ENCODE measurements at places on chromosomes 13 and 19.

DNA sequence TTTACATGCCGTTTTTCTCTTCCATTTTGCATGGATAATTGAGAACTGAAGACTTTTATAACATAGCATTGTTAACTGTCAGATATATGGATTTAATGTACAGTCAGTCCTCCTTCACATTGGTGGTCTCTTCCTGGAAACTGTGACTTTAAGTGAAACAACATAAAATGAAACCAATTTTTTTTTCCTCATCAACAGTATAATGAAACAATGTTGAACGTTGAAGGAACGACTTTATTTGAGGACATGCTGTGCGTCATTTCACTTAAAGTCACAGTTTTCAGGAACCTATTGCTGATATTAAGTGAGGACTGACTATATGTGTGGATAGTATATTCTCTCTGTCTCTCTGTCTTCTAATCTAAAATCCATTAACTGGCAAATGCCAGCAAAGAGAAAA, 54.8 kb downstream of the COG3 start:
- DNase-seq = no peak

- DNase-seq = no peak
Measured at GRCh38 chr19:30283556-30283955, 88.6 kb upstream of the ZNF536 start.

- DNase-seq = no peak
Measured at GRCh38 chr13:66076417-66076816, 1153.7 kb downstream of the PCDH9 start.

- DNase-seq = no peak
Measured at GRCh38 chr13:26021956-26022355, 29.9 kb downstream of the SHISA2 start.

- no peak for DNase-seq
Measured at GRCh38 chr13:40316301-40316700, 350.1 kb downstream of the FOXO1 start.

DNA sequence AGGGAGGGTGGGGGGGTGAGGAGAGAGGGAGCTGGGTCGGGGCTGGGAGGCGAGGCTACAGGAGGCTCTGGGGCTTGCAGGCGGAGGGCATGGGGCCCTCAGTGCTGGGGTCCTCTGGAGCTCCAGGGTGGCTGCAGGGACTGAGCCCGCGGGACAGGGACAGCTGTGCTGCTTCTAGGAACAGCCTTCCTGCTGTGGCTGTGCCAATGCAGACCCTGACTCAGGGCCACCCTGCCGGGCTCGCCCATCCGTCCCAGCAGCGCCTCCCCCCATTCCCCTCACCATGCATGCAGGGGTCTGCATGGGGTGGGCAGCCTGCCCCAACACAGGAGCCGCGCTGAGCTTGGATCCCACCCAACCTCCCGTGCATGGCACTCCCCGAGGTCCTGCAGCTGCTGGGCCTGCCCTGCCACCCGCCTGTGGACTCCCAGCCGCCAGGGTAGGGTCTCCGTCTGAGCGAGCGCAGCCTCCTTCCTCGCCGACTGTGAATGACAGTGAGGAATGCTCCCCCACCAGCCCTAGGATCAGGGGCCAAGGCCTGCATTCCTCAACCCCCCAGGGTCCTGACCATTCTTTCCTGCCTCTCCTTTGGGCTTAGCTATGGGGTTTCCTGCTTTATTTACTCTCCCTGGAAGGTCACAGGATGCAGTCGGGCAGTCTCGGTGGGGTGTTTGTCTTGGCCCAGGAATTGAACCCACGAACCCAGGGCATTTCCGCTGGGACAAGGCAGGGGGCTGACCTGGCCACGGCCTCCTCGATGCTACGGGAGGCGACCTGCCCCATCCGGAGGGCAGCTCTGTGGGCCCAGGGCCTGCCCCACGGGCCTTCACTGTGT, 23.4 kb downstream of the CEBPG start:
- DNase-seq = no peak

DNA sequence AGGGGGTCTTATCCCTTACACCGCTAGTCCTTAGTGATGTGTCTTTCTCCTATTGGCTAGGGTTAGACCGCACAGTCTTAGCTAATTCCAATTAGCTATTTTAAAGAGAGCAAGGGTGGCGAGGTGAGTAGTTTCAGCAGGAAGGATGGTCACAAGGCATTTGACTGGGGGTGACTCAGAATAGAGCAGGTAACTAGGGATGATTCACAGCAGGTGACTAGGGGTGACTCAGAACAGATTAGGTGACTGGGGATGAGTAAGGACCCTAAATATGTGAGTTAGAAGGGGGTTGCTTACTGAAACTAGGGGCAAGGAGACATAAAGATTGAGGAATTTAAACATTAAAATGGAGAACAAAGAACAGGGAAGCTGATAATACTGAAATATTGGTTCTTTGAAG, 64.3 kb downstream of the ZNF66 start:
- no peak for DNase-seq

DNA sequence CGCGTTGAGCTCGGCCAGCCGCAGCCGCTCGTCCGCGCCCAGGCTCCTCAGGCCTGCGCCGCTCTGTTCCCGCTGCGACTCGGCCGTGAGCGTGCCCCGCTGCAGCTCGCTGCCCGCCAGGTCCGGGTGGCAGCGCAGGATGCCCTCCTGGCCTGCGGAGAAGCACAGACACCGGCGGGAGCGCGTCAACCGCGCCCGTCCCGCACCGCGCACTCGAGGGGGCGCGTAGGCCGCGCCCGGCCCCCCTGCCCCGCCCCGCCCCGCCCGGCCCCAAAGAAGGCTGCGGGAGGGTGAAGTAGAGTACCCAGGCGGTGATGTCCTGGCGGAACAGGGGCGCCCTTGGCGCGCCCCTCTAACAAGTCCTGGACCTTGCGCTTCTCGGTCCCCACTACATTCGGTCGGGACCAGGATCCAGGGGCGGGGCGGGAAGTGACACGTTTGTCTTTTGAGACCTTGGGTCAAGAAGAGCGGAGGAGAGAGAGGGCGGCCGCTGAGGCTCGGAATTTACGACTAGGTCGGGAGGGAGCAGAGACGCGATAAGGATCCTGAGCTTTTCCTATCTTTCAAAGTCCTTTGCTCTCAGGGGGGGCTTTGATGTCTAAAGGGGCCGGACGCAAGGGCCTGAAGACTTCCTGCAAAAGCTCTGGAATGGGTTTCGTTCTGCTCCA, 9.3 kb upstream of the CDX2 start:
- DNase-seq = no peak

DNA sequence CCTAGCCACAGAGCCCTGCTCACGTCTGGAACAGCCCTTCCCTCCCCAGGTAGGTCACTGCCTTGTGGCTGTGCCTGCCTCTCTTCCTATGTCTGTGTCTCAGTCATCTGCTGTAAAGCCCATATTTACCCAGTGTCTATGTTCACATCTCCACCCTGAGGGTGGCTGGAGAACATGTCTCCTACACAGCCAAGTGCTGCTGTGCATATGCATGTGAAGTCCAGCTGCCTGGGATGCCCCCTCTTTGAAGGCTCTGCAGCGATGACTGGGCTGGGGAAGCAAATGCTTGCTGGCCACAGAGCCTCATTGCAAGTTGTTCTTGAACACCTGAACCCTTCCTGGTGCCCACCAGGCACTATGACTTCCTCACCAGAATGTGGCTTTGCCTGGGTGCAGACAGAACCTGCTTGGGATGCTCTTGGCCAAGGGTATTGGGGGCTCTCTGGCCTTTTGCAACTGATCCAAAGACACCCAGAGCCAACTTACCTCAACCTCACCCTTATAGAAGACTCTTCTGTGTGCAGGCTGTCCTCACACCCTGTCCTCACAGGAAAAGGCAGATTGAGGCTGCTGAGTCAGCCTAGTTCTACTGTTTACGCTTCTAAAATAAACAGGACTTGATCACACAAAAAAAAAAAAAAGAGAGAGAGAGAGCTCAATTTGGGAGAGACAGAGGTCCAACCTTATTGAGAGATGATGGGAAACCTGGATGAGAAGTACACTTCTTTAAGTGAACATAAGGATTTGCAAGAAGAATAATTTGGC, 26.5 kb downstream of the MRPL57 start:
- no peak for DNase-seq

GRCh38 chr13:28411831-28412353, 83.0 kb downstream of the FLT1 start:
- DNase-seq = no peak

- DNase-seq = no peak
Measured at GRCh38 chr13:21910546-21910945, 239.7 kb downstream of the FGF9 start.

GRCh38 chr13:40480915-40481516, 185.4 kb downstream of the FOXO1 start:
- no peak for DNase-seq

DNA sequence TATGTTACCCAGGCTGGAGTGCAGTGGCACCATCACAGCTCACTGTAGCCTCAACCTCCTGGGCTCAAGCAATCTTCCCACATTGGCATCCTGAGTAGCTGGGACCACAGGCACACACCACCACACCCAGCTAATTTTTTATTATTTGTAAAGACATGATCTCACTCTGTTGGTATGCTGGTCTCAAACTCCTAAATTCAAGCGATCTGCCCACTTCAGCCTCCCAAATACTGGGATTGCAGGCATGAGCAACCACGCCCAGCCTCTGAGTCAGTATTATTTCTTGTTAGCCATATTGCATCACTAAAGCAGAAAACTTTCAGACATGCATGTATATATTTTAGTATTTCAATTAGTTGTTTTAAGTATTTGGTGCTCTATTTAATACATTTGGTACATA, 376.4 kb downstream of the GPC6 start:
- DNase-seq = no peak

DNA sequence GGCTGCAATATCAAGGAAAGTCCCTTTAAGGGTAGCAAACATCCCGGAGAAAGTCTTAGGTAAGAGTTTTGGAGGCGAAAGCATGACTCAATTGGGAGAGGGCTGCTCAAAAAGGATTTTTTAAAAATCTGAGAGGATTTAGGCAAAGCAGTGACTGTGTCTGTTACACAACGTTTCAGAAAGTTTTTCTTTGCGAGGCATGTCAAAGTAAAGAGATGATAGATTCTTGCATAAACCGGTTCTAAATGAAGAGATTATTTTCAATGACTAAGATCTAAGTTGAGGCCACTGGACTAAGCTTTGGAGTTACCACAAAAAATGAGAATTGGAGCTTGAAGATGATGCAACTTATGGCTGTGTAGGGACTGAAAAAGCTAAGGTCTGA, 43.7 kb upstream of the ENOX1 start:
- no peak for DNase-seq

DNA sequence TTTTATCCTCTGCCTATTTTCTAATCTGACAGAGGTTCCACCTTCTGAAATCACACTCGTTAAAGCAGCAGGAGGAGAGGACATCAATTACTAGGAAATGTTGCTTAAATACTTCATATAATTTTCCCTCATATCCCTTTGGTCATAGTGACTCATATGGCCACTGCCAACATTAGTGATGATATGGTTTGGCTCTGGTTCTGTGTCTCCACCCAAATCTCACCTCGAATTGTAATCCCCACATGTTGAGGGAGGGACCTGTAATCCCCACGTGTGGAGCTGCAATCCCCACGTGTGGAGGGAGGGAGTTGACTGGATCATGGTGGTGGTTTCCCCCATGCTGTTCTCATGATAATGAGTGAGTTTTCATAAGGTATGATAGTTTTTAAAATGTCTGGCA, 618.4 kb upstream of the SLITRK5 start:
- no peak for DNase-seq

DNA sequence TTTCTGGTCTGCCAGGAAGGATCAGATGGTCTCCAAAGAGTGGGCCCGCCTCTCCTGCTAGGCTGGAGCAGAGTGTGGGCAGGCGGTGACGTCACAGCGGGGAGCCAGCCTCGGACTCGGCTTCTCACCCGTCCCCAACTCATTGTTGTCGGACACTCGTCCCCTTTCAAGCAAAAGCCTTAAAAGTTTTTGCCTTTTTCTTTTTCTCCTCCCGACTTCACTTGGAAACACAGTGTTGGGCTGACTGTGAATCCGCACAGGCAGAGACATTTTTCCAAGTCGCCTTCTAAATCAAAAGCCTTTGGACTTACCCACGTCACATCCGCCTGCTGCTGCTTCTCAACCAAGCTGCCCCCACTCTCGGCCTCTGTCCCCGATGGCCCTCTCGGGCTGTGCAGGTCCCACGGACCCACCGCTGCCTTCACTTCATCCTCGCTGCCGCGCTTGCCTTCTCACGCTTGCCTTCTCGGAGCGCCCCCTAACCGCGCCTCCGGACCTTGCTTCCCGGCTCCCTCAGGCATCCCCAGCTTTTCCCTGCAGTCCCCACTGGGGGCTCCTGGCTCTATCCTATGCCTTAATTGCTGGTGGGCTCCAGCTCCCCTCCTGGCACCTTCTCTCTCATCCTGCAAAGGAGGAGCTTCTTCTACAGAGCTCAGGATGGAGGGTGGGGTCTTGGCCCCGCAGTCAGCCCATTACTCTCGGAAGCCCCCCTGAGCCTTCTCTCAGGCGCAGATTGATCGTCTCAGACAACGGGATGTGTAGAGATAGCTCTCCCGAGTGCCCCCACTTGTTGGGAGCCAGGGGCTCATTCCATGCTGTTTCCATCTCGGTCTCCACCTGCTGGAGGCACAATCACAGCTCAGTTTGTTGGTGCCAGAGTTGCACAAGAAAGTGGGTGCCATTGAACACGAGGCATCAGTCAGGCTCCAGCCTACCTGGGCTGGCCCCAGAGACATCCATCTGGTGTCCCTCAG, 3.9 kb upstream of the ZNF135 start:
- no peak for DNase-seq

- DNase-seq = no peak
Measured at GRCh38 chr13:113115363-113116205, 7.0 kb upstream of the F10 start.

GRCh38 chr13:52739468-52740071, at the start of gene CNMD:
Gene CNMD (minus strand): TSS chr13:52739820. CDS start chr13:52739701, 119 bp downstream.
- no peak for DNase-seq

DNA sequence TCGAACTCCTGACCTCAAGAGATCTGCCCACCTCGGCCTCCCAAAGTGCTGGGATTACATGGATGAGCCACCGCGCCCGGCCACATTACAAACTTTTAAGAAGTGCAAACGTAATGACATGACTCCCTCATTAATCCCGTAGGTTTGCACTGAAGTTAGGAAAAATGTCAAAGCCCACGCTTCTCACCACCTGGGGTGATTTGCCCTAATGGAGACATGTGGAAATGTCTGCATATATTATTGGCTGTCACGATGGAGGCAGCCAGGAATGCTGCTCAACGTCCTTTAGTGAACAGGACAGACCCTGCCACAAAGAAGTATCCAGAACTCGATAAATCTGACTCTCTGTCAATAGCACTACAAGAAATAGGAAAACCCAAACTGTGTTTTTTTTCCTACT, 21.0 kb downstream of the NLRP9 start:
- DNase-seq = no peak

- DNase-seq = no peak
Measured at GRCh38 chr13:32497589-32497988, 41.0 kb downstream of the N4BP2L2 start.

Measured in stimulated activated CD4-positive, alpha-beta T cell treated with anti-CD3 and anti-CD28 coated beads, Interleukin-1b, Interleukin-23, amount 100 ng/mL, for 24 hours (primary cell).